ENCODE measurements at places on chromosomes 5 and 9.

DNA sequence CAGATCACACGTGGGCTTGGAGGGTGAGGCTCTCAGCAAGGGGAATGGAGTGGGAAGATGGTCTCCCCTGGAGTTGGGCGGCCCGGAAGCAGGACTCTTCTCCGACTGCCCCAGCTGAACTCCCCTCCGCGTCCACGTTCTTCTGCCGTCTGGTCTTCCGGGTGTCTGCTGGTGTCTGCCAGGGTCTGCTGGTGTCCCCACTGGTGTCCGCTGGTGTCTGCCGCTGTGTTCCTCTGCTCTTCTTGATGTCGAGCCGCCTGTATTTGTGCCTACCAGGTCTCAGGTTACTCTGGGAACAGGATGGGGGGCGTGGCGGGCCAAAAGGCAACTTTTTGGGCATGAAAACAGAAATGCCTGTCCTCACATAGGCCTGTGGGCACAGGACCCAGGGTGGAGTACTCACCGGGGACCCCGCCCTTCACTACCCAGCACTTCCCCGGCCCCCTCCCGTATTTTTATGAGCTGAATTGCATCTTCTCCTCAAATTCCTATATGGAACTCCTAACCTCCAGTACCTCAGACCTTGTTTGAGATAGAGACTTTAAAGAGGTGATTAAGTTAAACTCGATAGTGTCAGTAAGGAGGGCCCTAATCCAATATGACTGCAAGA, 675.4 kb downstream of the SEMA5A start:
- no peak for DNase-seq

DNA sequence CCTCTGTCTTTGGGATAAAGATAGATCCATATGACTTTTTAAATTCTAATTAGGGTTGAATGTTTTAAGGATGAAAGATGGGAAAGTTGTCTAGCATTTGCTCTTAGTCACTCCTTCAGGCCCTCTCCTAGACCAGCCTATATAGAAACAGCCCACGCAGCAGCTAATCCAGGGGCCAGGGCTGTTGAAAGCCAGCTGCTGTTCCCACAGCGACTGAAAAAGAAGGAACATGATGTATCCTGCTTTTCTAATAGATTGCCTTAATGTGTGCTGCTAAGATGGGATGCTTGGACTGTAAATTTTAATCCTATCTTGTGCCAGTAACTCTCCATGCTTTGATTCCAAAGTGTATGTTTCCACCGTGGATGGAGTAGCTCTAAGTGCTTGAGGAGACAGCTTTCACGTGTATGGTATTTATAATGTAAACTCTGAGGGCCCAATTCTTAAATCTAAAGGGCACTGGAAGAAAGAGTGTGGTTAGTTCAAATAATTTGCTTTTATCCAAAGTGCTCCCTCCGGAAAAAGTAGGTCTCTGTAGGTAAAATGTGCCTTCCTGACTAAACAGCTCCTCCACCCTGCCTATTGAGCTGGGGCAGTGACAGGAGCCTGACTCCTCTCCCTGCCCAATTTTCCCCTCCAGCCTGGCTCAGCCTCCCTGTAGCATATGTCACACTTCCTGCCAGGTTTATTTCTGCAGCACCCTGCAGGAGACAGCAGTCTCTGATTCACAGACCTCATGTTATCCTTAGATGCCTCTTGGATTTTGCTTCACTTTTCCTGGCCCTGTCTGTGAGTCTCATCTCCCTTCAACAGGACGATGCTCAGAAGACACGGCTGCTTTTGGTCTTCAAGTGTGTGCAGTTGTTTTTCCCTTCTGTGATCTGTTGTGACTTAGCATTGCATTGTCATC, 33.2 kb downstream of the SLC36A1 start:
- no peak for DNase-seq

DNA sequence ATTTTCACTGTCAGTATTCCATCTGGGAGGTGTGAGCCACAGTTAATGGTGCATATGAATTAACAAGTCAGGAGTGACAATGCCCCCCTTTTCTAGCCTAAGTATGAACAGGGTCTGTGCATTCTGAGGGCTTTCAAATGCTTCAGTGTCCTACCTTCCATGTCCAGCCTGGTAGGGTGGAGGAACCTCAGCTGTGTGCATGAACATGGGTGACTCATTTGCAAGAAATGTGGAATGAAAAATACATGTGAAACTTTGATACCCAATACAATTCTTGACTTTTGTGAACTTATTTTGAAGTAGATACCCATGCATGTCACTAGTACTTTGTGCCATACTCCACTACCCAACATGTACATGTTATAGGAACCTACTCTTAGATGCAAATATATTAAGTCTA, 375.8 kb downstream of the SEMA5A start:
- no peak for DNase-seq

GRCh38 chr9:38359689-38360385, 32.7 kb upstream of the ALDH1B1 start:
- DNase-seq, result no peak

GRCh38 chr9:103713631-103714030, 380.5 kb upstream of the SMC2 start:
- DNase-seq, result no peak

Measured in stimulated activated CD8-positive, alpha-beta memory T cell treated with anti-CD3 and anti-CD28 coated beads, Interleukin-2, amount 100 ng/mL, for 48 hours (primary cell).